Gastroesophageal sphincter (tissue), 4 donors: ENCODE measurements at places on chromosomes 6 and 20.

DNA sequence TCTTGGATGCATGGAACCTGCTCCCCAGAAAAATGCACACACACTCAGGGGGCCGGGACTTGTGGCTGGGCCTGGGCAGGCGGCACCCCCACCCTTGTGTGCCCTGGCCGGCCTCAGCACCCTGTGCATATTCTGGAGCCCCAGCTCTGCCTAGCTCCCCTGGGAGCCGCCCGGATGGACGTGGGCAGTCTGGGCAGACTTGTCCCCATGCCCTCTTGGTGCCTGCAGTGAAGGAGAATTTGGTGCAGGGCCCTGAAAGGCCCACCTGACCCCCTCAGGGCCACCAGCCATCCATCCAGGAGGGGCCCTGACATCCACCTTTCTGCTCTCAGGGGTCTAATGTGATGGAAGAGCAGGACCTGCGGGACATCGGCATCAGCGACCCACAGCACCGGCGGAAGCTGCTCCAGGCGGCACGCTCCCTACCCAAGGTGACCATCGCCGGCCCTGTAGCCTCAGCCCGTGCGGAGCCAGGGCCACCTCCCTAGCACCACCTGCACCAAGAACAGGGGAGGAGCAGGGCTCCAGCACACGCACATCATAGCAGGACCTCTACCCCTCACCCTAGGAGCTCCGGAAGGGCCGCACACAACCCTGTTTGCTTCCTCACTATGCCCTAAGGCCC, 62.8 kb downstream of the TCP11 start:
- no peak for ATAC-seq

DNA sequence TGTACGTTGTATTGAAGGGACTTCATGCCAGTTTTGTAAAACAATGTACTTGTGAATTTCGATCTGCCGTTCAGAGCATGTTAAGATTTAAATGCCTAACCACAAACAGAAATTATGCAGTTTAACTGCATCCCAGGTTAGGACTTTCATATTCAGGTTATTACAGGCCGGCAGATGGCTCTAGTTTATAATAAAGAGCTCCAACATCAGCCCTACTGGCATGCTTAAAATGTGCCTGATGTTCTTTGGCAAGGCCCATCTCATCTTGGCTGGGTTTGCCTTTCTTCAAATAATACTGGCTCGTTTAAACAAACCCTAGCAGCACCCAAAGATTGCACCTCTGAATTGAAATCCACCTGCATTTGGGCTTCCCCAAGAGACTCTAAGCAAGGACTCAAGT, 169.3 kb upstream of the RIN2 start:
- no peak for ATAC-seq

DNA sequence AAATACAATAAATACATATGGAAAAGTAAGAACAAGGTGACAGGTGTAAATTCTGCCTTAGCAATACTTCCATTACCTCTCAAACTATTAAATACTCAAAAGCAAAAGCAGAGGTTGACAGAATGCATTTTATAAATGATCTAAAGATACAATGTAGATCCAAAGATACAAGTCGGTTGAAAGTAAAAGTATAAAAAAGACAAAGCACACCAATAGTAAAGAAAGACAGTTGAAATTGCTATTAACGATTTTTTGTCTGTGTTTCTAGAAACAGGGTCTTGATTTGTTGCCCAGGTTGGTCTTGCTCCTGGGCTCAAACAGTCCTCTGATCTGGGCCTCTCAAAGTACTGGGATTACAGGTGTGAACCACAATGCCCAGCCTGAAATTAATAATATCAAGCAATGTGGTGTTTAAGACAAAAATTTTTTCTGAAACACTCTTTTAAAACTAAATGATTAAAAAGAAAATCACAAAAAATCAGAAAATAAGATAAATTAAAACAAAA, 23.9 kb downstream of the ULBP1 start:
- ATAC-seq: no peak

- ATAC-seq: no peak
These were observed 75.6 kb downstream of the MMS22L start for GRCh38 chr6:97207383-97207782.

DNA sequence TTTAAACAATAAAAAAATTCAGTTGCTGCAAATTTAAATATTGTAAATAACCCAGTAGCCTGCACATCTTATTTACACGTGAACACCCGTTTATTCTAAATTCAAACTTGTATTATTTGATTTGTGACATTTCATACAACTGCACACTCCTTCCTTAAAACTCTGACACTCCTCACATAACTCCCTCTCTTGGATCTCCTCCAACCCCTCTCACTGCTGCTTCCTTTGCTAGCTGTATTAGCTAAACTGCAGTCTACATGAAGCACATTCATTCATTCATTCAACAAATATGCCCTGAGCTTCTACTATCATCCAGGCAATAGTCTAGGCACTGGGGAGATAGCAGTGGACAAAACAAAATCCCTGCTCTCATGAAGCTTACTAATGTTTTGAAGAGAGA, 47.0 kb downstream of the FBXL4 start:
- ATAC-seq: no peak

- no peak for ATAC-seq
These were observed 10.4 kb downstream of the MOCS1 start for GRCh38 chr6:39923861-39924260.

DNA sequence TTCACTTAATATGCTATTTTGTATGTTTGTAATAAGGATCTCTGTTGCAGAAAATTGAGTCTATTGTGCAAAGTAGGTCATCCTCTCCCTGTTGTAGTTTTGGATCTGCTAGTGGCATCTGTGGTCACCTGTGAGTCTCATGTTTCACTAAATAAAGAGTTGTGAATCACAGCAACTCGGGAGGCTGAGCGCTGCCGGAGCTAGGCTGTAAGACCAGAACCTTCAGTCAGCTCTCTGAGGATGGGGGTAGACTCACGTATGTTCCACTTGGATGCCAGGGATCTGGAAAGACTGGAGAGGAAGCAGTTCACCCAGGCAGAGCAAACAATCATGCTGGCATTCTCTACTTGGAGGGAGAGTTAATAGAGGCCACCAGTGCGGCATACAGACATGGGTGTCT, 187.3 kb upstream of the FOXA2 start:
- no peak for ATAC-seq

DNA sequence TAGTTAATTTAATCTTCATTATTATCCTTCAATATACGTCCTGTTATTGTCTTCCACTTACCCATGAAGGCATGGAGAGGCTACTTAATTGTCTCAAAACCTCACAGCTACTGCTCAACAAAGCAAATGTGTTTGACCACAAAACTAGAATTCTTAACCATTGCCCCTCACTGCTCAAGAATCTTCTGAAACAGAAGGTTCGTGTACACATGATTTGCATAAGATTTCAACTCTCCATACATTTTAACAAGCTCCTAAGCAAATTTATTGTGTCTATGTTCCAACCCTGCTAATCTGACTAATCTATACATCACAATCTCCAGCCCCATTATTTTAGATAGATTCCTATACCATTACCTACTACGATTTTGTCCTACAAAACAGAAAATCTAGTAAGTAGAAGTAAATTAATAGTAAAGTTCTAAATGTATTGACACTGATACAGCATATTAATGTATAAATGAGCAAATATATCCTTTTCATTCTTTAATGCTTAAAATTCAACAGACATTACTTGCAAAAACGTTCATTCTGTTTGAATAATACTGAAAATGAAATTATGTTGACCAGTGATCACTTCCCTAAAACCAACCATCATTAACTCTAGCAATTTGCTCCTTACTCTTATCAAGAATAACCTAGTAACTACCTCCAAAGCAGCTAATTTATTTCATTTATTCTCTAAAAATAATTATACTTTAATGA, 89.7 kb upstream of the RNF217 start:
- ATAC-seq: no peak

- no peak for ATAC-seq
These were observed 17.5 kb upstream of the CEP85L start for GRCh38 chr6:118668761-118669385.

GRCh38 chr6:105650347-105650746, 247.5 kb upstream of the PREP start:
- no peak for ATAC-seq
